Sigmoid colon (tissue), 7 donors: ENCODE measurements at places on chromosomes 5 and 9.

- H3K27ac ChIP-seq: peak overlapping the region; percentile 61
- peaks cover 40% of the 10 kb centered on the region for H3K4me1 ChIP-seq
- DNase-seq: no peak
Measured at GRCh38 chr5:140181525-140181924, 6.5 kb downstream of the CYSTM1 start.

GRCh38 chr9:137607141-137607857 lies 1.8 kb downstream of the ARRDC1 start:
- no peak overlapping the region for H3K27ac ChIP-seq
- H3K4me3 ChIP-seq: peak overlapping the region; percentile 99
- H3K4me1 ChIP-seq: no peaks in the 10 kb centered on the region

DNA sequence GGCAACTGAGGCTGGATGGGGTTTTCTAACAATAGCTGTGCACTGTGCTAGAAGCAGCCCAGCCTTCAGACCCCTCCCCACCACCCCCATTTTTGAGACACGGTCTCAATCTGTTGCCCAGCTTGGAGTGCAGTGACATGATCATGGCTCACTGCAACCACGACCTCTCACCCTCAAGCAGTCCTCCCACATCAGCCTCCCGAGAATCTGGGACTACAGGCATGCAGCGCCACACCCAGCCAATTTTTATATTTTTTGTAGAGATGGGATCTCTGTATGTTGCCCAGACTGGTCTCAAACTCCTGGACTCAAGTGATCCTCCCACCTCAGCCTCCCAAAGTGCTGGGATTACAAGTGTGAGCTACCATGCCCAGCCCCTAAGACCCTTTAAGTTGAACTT lies 182.5 kb downstream of the DRD1 start:
- no peaks in the 10 kb centered on the region for H3K27me3 ChIP-seq
- no peaks in the 10 kb centered on the region for H3K4me1 ChIP-seq
- H3K4me3 ChIP-seq: no peak overlapping the region
- H3K27ac ChIP-seq: no peak overlapping the region
- no peak for DNase-seq

DNA sequence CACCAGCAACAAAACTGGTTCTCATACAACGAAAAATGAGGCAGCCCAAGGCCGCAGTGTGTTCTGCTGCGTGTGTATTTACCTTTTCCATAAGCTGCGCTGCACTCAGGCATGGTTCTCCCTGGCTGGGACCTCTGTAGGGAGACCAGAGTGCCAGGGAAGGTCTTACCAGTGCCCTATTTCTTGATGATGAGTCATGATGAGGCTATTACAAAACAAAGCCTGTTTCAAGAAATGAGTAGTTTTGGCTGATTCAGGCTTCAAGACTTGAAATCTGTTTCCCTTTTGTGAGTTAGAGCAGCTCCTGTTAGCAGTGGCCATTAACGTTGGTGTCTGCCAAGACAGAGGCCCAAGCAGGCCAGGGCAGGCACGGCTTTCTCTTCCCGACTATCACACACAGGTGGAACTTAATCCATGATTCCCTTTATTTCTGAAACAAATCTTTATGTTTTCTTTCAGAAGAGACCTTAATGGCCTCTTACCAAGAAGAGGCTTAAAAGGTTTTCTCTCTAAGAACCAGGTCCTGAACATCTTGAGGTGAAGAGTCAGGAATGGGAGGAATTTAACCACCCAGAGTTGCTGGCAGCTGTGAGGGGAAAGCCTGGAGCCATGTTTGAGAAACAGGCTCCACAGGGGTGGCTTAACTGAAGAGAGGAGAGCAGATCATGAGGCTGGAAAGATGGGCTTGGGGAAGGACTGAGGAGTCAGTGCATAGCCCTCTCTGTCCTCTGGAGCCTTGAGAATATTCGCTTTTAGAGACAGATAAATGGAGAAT lies 41.4 kb upstream of the TIFAB start:
- peaks cover 36% of the 10 kb centered on the region for H3K27me3 ChIP-seq
- H3K4me1 ChIP-seq: peaks cover 20% of the 10 kb centered on the region
- H3K36me3 ChIP-seq: no peaks in the 10 kb centered on the region
- DNase-seq: no peak
- no peak overlapping the region for H3K4me3 ChIP-seq

- no peaks in the 10 kb centered on the region for H3K36me3 ChIP-seq
- no peak overlapping the region for H3K4me3 ChIP-seq
- H3K27me3 ChIP-seq: no peaks in the 10 kb centered on the region
- no peaks in the 10 kb centered on the region for H3K4me1 ChIP-seq
- H3K27ac ChIP-seq: no peak overlapping the region
- no peak for DNase-seq
Measured at GRCh38 chr5:128328007-128328406, 210.0 kb downstream of the FBN2 start.

GRCh38 chr9:132249123-132249522 lies 87.3 kb downstream of the NTNG2 start:
- H3K27me3 ChIP-seq: no peaks in the 10 kb centered on the region
- H3K4me1 ChIP-seq: peaks cover 5% of the 10 kb centered on the region
- H3K27ac ChIP-seq: no peak overlapping the region
- H3K36me3 ChIP-seq: no peaks in the 10 kb centered on the region
- peak; percentile 44 for DNase-seq

DNA sequence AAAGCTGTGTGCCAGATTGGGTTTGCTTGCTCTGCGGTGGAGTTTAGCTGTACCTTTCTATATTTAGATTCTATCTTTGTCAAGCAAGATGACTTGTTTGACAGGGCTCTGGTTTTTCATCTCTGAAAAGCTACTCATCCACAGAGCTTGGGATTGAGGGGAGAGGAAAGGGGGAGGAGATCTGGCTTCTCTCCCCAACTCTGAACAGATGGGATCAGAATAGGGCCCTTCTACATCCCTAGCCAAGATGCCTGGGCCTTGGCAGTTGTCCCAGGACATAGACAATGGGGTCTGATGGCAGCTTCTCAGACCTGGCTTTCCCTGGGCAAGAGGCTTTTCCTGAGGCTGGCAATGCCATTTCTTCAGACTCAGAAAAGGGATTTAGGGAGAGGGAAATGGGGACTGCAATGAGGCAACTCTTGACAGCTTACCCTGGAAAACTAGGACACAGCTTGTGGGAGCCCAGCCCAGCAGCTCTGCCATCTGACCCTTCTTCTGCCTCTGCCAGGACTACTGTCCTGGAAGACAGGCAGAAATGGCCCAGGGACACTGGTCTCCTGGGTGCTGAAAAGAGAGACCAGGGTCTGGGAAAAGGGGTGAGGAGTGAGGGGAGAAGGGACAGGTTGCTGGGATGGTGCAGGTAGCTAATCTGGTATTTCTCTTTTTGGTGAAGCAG lies 50.2 kb upstream of the ASTN2 start:
- H3K27me3 ChIP-seq: no peaks in the 10 kb centered on the region
- no peak overlapping the region for H3K4me3 ChIP-seq
- DNase-seq: no peak
- no peaks in the 10 kb centered on the region for H3K36me3 ChIP-seq
- no peaks in the 10 kb centered on the region for H3K4me1 ChIP-seq
- no peak overlapping the region for H3K27ac ChIP-seq

DNA sequence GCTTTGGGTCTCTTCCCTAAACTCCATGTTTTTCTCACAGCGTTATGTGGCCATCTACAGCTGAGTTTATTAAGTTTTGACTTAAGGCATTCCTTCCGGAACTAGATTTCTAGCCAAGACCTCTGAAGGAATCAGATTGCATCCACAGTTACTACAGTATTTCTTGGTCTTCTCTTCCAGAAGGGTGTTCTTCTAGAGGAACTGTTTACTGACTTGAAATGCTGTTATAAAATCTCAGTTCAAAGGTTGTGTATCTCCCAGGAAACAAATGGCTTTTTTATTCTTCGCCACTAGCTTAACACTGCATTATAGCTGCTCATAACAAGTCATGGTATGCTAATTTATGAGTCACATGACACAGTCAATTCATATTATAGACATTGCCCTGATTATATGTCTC lies 55.3 kb upstream of the RAD23B start:
- no peaks in the 10 kb centered on the region for H3K27me3 ChIP-seq
- DNase-seq: no peak
- no peaks in the 10 kb centered on the region for H3K36me3 ChIP-seq
- H3K4me3 ChIP-seq: no peak overlapping the region

DNA sequence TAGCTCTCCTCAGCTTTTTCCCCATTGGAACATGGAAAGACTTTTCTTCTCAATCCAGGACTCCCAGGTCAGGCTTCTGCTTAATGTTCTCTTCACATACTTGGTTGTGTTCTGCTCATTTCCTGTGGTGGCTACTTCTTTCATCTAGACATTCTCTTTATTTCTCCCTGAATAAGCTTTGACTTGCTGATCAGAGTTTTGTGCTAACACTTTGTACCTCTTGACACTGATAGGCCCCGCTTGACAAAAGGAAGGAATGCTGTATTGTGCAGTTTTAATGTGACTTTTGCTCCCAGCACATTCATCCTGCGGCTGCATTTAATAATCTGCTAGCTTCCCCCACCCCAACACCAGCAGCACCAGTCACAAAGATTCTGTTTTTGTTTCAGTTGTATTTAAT lies 90.9 kb upstream of the MINAR2 start:
- no peak for DNase-seq
- H3K27ac ChIP-seq: no peak overlapping the region
- H3K36me3 ChIP-seq: no peaks in the 10 kb centered on the region
- H3K4me1 ChIP-seq: peaks cover 14% of the 10 kb centered on the region
- no peaks in the 10 kb centered on the region for H3K27me3 ChIP-seq

DNA sequence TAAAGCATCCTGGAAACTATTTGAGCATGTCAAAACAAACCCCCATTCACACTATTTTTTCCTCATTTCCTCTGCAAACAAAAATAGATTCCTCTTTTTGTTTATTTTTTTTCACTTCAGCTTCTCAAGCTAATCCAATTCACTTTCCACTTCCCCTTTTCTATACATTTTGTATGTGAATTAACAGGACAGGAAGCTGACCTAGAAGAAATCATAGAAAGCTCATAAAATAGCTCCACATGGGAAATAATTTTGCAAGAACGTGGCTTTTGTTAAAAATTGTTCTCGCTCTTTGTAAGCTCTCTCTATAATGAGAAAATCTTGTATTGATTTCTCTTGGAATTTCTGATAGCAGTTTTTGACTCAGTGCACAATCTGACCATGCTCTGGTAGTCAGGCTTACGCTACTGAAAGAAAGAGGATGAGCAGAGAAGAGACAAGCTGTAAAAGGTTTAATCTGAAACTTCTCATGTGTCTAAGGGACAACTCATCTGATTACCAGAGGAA lies 215.8 kb downstream of the ADAMTS12 start:
- no peak overlapping the region for H3K4me3 ChIP-seq
- no peaks in the 10 kb centered on the region for H3K36me3 ChIP-seq
- H3K27me3 ChIP-seq: no peaks in the 10 kb centered on the region

DNA sequence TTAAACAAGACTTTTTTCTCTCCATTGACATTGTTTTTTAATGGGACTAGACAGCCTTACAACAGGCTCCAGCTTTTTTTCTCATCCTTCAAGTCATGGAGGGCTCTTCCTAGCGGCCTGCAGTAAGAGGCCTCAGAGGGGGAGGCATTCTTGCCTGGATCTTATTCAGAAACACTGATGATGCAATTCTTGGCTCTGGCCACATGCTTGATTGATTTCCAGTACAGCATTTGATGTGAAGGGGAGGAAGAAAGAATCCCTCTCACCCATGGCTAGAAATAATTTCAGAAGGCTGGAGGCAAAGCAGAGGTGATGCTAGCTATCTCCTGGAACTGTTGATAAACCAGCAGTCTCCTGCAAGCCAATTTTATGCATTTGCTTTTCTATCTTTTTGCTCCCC lies 324.8 kb downstream of the PRELID2 start:
- DNase-seq: no peak
- H3K36me3 ChIP-seq: no peaks in the 10 kb centered on the region
- no peak overlapping the region for H3K4me3 ChIP-seq

GRCh38 chr5:923281-923873 lies 30.7 kb downstream of the TRIP13 start:
- H3K27me3 ChIP-seq: peaks cover 15% of the 10 kb centered on the region
- H3K36me3 ChIP-seq: no peaks in the 10 kb centered on the region
- DNase-seq: peak; percentile 89
- H3K4me1 ChIP-seq: no peaks in the 10 kb centered on the region
- no peak overlapping the region for H3K27ac ChIP-seq

DNA sequence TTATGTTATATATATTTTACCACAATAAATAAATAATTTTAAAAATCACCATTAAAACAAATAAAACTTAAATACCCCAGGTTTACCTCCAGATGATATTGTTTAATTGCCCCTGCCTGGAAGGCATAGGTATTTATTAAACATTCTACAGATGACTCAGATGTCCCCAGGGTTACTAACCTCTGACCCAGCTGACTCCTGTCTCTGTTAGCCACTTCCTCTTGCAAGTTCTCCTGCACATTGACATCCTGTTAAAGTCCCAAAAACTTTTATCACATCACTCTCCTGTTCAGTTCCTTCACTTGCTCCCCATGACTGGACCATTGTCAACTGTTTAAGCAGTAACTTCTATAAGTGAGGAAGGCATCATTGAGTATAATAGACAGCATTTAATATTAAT lies 37.0 kb upstream of the RAB3C start:
- H3K27me3 ChIP-seq: no peaks in the 10 kb centered on the region
- H3K36me3 ChIP-seq: no peaks in the 10 kb centered on the region
- no peaks in the 10 kb centered on the region for H3K4me1 ChIP-seq
- H3K4me3 ChIP-seq: no peak overlapping the region

- no peaks in the 10 kb centered on the region for H3K4me1 ChIP-seq
- no peak overlapping the region for H3K27ac ChIP-seq
- no peak overlapping the region for H3K4me3 ChIP-seq
- no peaks in the 10 kb centered on the region for H3K36me3 ChIP-seq
- H3K27me3 ChIP-seq: no peaks in the 10 kb centered on the region
- DNase-seq: no peak
Measured at GRCh38 chr5:6812800-6813731, 99.8 kb downstream of the TENT4A start.

GRCh38 chr9:116855881-116856662 lies 169.0 kb downstream of the TRIM32 start:
- H3K27ac ChIP-seq: no peak overlapping the region
- DNase-seq: no peak
- H3K36me3 ChIP-seq: no peaks in the 10 kb centered on the region
- no peaks in the 10 kb centered on the region for H3K27me3 ChIP-seq

- no peaks in the 10 kb centered on the region for H3K4me1 ChIP-seq
- no peak overlapping the region for H3K27ac ChIP-seq
- no peak for DNase-seq
- H3K36me3 ChIP-seq: no peaks in the 10 kb centered on the region
- no peak overlapping the region for H3K4me3 ChIP-seq
Measured at GRCh38 chr5:174344335-174344734, 298.8 kb downstream of the NSG2 start.

- no peaks in the 10 kb centered on the region for H3K4me1 ChIP-seq
- peak; percentile 79 for DNase-seq
- H3K36me3 ChIP-seq: no peaks in the 10 kb centered on the region
- no peaks in the 10 kb centered on the region for H3K27me3 ChIP-seq
Measured at GRCh38 chr5:103562453-103563157, at the start of gene NUDT12. Gene NUDT12, minus strand, starts transcription at chr5:103562789. Its CDS starts 2,541 bp downstream, at chr5:103560248.

GRCh38 chr5:179206366-179206765 lies 138.9 kb downstream of the ADAMTS2 start:
- H3K36me3 ChIP-seq: no peaks in the 10 kb centered on the region
- no peak for DNase-seq
- H3K27me3 ChIP-seq: no peaks in the 10 kb centered on the region
- no peak overlapping the region for H3K27ac ChIP-seq
